ENCODE measurements at places on chromosomes 7 and 10.

- DNase-seq: no peak
Measured at GRCh38 chr10:14529351-14529750, 198.6 kb upstream of the FRMD4A start.

DNA sequence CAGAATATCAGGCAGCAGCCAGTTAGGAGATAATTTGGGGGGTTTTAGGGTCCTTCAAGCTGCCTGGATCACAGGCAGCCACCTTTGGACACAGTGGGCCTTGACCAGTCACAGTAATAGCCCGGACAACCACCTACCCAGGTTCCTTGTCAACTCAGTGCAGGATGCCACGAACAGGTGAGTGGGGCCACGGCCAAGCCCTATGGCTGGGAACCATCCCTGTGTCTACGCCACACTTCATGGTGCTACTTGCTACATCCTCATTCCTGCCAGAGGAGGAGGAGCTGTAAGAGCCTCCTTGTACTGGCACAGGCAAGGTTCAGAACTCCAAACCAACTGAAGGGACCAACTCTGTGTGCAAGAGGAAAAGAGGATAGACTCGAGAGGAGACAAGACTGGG lies 19.9 kb downstream of the ITPRIP start:
- no peak for DNase-seq

DNA sequence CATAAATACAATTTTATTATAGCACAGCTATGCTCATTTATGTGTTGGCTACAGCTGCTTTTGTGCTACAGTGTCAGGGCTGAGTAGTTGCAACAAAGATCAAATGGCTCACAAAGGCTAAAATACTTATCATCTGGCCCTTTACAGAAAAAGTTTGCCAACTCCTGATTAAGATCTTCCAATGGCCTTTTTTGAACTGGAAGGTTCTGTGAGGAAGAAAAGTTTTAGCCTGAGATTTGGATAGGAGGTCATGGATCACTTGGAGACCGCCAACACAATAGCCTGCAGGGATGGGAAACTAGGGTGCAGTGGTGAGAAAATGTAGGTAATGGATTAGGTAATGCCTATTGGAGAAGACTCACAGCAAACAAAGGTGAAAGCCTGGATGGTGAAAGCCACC lies 169.8 kb downstream of the NOC3L start:
- DNase-seq: no peak

DNA sequence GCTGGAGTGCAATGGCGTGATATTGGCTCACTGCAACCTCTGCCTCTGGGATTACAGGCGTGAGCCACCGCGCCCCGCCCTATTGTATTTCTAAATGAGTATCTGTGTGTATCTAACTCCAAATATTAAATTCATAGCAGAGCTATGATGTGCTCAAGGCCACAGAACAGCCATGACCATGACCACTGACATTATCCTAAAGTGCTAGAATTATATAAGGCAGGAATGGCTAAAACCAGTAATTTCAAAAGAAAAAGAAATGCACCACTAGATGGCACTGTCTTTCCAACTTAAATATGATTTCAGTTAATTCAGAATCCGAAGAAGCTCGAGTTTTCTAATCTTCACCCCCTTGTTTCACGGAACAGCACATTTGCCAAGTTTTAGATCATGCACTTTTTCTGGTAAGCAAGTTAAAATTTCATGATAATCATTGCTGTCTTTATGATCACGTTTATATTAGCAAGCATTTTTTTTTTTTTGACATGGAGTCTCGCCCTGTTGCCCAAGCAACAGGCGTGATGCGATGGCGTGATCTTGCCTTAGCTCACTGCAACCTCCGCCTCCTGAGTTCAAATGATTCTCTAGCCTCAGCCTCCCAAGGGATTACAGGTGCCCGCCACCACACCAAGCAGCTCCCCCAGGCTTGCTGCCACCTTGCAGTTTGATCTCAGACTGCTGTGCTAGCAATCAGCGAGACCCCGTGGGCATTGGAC lies 65.3 kb downstream of the OR13A1 start:
- DNase-seq: peak; percentile 19

DNA sequence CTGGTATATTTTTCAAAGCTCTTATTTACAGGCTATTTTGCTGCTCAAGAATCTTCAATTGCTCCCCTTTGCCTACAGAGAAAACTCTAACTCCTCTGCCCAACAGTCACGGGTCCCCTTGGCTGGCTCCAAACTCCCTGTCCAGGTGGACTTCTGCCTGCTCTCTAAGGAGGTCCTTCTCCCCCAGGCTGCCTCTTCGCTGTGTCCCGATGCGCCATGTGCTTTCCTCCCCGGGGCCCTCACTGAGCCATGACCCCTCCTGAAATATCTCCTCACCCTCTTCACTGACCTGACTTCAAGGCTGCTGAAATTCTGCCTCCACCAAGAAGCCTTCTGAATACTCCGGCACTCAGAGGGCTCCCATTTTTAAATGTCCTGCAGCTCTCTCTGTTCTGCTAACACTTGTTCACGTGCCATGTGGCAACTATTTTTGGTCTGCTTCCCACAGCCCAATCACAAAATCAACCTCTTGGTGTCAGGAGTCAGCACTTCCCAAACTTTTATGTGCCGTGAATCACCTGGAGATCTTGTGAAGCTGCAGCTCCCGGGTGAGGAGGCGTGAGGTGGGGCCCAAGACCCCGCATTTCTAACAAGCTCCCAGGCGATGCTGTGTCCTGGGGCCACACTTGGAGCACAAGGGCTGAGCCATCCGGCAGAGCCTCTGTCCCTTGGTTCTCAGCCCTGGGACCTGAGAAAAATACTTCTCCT lies 85.7 kb upstream of the COL13A1 start:
- DNase-seq: no peak

DNA sequence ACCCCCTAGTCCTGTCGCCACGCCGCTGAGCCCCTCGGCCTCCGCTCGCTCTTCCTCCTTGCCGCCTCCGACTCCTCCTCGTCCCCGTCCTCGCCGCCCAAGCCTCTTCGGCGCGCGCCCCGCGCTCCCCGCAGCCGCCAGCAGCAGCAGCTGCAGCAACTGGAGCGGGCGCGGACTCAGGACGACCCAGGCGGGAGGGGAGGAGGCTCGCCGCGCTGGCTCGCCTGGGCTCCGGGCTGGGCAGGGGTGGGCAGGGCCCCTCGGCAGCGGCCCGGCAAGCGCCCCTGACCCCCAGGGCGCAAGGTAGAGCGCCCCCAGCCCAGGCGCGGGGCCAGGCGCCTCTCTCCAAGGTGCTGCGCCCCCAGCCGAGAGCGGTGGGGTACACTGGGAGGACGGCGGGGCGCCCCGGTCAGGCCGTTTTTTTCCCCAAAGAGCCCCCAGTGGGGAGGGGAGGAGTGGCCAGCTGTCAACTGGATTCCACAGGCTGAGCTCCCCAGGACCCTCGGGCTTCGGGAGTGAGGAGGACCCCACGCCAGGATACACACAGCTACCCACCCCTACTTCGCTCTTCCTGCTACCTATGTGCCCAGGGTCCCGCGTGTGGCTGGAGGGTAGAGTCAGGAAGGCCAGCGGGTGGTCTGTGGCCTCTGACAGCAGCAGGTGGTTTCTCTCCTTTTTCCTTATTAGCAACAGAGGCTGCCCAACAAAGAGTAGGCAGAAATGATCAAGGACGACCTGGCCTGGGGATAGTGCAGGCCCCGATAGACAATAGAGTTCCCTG lies 903 bp upstream of the KCNMA1 start:
- peak; percentile 52 for DNase-seq

GRCh38 chr7:129122751-129123509 lies 21.6 kb upstream of the TSPAN33 start:
- no peak for DNase-seq

DNA sequence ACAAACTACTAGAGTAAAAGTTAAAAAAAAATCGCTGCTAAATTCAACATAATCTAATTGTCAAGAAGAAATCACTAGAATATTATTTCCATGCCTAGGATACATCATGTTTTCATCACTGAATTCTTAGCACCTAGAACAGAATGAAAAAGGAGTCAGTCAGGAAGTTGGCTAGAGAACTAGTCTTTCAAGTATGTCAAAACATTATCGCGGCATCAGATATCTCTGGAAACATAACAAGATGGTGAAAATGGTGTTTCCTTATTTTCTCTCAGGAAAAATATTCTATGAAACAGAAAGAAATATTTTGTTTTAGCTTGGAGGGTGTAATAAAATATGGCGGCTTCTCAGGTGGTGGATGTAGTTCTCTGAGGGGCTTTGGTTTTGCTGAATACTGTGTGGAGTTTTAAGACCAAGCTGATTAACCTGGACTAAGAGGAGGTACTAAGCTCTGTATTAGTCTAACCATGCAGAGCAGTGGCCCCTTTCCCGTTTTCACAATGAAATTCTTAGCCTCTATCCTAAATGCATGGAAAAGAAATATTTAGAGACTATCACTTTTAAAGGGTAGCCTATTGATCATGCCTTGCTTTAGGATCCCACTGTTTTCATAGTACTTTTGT lies 205.6 kb downstream of the MDFIC start:
- no peak for DNase-seq

GRCh38 chr7:25963733-25964132 lies 188.3 kb upstream of the NFE2L3 start:
- no peak for DNase-seq

GRCh38 chr10:34584164-34584563 lies 230.9 kb downstream of the PARD3 start:
- DNase-seq: no peak

GRCh38 chr7:95546647-95547046 lies 49.7 kb downstream of the PDK4 start:
- no peak for DNase-seq

- DNase-seq: no peak
Measured at GRCh38 chr10:127463548-127463947, 85.6 kb upstream of the NPS start.

- DNase-seq: no peak
Measured at GRCh38 chr10:76315240-76315639, 883.8 kb downstream of the LRMDA start.

DNA sequence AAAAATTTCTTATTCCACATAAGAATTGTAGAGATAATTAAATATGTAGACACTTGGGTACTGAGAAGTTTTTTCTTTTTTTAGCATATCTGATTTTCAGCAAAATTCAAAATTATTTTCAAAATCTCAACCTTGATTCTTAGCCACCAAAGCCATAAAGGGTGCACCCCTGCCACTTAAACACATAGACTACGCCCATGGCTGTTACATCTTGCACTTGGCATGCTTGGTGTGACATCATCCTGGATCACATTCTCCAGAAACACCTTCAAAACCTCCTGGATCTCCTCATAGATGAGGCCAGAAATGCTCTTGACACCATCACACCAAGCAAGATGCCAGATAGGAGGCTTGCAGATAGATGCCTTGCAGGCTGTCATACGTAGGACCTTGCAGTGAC lies 89.1 kb upstream of the KLF14 start:
- no peak for DNase-seq

DNA sequence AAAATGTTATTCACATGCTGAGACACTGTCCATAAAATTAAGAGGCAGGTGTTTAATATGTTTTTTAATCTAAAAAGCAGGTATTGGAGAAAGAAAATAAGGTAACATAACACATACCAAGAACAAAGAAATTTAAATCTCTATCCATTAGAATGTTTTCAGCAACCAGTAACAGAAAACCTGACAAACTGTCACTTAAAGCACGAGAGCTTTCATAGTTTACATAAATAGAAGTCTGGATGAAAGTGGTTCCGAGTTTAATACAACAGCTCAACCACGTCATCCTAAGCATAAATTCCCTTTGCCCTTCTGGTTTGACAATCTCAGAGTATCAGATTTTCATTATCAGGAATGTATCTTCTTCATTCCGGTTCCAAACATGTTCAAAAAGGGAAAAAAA lies 1249.4 kb upstream of the SORCS1 start:
- no peak for DNase-seq

- no peak for DNase-seq
Measured at GRCh38 chr10:64682043-64682442, 1160.8 kb downstream of the REEP3 start.

DNA sequence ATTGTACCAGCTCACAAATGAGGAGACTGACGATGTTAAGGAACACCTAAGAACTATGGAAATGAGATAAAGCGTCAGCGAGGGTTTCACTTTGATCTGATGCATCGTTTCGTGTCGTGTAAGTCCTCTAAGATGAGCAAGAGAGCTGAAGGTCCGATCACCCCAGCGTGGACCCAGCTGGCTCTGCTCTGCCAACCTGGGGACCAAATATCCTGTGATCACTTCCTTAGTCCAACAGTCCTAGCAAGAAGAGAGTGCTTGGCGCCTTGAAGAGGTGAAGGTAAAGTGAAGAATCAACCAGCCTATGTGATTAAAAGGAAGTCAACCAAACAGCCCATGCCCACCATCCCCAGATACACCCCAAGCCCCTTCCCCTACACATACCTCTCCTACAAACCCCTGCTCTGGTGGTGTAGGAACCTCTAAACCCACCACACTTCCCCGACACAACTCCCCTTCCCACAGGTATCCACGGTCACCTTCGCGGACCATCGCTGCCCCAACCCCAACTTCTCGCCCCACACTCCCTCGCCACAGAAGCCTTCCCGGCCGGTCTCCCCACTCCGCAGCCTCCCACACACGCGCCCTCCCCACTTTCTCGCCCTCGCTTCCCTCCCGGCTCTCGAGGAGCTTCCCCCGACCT lies 722 bp downstream of the UPF2 start:
- DNase-seq: peak; percentile 20

DNA sequence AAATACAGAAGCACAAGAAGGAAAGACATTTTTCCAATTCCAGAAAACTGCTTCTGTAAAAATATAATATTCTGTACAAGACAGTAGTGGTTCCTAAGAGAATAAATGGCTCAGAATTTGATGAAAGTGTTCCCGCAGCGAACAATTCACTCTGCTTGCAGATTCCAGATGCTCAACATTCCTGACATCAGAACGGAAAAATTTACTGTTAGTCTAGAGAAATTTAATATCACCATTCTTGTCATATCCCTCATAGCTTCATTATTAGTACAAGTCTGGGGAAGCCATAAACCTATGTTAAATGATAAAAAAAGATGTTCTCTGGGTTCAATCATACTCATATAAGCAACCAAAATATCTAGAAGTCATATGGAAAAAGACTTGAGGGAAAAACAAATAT lies 83.6 kb downstream of the MPP7 start:
- DNase-seq: no peak

DNA sequence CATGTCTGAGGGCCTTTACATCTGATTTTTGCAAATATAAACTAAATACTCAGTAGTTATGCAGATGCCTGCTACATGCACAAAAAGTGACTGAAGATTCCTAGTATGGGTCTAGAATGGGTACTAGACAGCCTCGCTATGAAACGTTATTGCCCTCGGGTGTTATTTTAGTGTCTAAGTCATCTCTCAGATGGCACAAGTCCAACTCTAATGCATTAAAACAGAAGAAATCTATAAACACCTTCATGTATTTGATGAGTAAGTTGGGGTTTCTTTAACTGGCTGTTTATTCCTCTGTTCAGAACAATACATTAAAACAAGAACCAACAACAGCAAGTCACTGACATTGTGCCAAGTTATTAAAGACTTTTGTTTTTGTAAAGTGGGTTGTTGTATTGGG lies 41.6 kb downstream of the TEX36 start:
- DNase-seq: no peak

GRCh38 chr10:42933448-42934340 lies 143.2 kb upstream of the RET start:
- no peak for DNase-seq

DNA sequence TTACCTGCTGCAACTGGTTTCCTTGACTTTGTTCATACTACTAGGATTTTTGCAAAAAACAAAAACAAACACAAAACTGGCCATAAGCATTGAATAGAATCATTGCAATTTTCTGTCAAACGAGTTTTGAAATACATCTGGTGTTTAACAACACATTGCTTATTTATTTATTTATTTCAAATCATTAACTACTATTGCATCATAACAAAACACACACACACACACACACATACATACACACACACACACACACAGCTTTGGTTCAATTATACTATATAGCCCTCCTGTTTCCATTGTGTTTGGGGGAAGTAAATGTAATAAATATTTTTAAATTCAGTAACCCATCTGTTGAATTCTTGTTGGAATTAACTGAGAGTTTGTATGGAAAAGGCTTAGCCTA lies 43.8 kb downstream of the NRG3 start:
- DNase-seq: no peak

Measured in hepatic stellate cell (primary cell).